A549 (cell line): ENCODE measurements at places on chromosomes 1 and 21.
A peak's percentile ranks its signal among the peaks of the same experiment; 100 is the strongest.

DNA sequence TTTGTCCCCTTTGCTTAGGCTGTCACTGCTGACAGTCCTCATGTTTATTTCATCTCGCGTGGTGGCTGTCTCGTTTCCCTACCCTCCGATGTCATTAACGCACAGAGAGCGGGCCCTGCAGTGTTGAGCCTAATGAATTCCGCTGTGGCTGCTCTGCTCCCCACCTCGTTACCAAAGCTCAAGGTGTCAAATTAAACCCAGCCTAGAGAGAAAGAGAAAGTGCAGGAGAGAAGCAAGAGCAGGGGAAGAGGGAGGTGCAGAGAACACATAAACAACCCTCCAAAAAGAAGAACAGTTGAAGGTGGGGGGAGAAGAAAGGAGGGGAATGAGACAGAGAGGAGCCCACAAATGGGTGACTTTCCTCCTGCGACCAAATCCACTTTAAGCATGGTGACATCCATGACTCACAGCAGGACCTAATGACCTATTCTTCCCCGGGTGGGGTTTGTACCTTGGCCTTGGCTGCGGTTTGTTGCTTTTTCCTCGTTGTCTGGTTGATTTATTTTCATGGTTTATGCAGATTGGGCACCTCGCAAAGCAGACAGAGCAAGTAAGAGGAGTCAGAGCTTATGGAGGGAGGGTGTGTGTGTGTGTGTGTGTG is 92.5 kb downstream of the PBX1 start:
- peak; percentile 65 for DNase-seq

- no peak for DNase-seq
Observed at GRCh38 chr1:44254392-44254910, 41.2 kb downstream of the DMAP1 start.

- DNase-seq = peak; percentile 62
Observed at GRCh38 chr1:151720974-151721787, at the start of gene RIIAD1. Gene RIIAD1 (plus strand): TSS chr1:151721522. CDS start chr1:151721537, 15 bp downstream.

- peak; percentile 3 for DNase-seq
Observed at GRCh38 chr1:144101397-144102045, 129.7 kb upstream of the FAM72C start.

DNA sequence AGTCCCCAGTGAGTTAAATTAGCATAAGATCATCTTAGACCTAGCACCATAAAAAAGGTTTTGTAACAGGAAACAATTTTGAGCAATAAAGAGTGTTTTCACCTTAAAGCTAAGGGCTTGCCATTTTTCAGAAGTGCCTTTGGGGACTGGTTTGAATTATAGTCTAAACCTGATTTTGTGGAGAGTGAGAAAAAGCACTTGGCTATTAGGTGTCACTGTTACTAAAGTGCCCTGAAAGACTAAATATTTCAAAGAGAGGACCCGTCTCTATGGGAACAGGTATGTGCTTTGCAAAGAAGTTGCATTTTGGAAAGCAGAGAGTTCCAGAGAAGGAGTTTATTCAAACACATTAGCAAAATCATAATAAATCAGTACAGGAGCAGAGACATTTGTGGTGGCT is 9.1 kb downstream of the NTNG1 start:
- no peak for DNase-seq

GRCh38 chr1:223811634-223812101 is 34.1 kb downstream of the TP53BP2 start:
- DNase-seq = peak; percentile 51

DNA sequence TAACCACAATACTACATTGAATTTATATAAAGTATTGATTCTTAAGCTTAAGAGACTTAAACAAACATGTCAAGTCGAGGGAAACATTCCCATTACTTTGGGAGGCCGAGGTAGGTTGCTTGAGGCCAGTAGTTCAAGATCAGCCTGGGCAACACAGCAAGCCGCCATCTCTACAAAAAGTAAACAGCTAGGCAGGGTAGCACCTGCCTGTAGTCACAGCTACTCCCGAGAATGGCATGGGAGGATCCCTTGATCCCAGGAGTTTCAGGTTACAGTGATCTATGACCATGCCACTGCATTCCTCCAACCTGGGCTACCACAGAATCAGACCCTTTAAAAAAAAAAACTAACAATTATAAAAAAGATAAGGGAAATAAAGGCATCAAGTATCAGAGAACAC is 50.4 kb downstream of the EIF4G3 start:
- no peak for DNase-seq

- peak; percentile 73 for DNase-seq
Observed at GRCh38 chr1:161420763-161421455, 53.2 kb upstream of the CFAP126 start.

DNA sequence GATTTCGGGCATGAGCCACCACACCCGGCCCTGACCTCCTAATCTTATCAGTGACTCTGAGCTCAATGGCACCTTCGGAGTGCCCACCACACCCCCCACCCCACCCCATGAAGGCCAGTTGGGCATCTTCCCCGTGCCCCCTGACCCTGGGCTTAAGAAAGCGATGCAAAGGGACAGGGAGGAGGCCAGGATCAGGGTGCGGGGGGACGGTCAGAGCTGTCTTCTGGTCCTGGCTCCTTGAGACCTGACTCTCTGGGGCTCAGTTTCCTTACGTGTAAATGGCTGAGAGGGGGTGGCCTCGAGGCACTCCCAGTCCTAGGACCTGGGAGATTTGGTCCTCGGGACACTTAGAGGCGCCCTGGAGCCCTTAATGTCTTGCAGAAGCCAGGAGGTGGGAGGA is 103.9 kb upstream of the VAMP3 start:
- no peak for DNase-seq

GRCh38 chr21:8993943-8994639 is 1527.3 kb upstream of the TPTE start:
- peak; percentile 96 for DNase-seq

DNA sequence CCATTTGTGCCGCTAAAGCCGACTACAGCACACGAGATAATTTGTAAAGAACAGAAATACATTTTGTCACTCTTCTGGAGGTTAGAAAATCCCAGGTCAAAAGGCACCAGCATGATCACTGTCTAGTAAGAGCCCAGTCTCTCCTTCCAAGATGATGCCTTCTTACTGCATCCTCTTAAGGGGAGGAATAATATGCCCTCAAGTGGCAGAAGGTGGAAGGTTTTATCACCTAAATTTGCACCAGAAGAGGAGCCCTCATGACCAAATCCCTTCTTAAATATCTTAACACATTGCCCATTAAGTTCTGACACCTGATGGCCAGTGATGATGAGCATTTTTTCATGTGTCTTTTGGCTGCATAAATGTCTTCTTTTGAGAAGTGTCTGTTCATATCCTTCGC is 326.7 kb upstream of the RGS18 start:
- no peak for DNase-seq

DNA sequence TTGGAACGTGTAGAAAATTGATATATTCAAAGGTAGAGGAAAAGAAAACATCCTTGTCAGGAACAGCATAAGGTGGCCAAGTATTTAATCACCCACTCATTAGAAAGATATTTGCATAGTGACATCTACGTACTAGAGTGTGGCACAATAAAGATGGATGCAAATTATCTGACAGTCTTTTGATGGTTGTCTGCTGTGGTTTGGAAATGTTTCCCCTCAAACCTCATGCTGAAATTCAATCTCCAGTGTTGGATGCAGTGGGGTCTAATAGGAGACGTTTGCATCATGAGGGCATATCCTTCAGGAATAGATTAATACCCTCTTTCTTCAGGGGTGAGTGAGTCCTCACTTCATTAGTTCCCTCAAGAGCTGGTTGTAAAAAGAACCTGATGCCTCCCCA is 34.1 kb upstream of the RUNX1 start:
- DNase-seq = no peak

- peak; percentile 40 for DNase-seq
Observed at GRCh38 chr1:43783671-43784205, 76.4 kb downstream of the ST3GAL3 start.

DNA sequence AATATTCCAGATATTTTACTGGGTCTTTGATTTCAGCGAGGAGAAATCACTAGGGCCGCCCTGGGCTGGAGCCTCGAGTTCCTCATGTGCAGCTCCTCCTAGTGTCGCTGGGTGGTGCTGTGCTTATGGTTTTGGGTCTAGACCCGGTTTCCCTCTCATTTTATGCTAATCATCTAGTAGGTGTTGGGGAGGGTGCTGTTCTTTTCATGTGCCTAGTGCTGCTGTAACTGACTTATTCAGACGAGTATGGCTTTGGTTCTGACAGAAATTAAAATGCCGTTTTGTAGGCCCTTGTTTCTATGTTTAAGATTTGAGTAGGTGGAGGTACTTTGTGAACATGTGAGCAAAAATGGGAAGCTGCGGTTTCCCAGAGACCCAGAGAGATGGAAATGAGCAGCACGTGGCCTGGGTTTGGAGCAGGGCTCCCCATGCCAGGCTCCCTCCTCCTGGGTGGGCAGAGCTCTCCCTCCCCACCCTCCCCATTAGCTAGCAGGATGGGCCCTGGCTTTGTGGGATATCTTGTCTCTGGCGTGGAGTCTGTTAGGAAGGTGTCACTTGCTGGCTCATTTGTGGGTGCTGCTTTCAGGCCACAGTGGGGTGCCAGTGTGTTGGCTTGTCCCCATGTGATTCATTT is 74.0 kb upstream of the GPR88 start:
- peak; percentile 49 for DNase-seq

DNA sequence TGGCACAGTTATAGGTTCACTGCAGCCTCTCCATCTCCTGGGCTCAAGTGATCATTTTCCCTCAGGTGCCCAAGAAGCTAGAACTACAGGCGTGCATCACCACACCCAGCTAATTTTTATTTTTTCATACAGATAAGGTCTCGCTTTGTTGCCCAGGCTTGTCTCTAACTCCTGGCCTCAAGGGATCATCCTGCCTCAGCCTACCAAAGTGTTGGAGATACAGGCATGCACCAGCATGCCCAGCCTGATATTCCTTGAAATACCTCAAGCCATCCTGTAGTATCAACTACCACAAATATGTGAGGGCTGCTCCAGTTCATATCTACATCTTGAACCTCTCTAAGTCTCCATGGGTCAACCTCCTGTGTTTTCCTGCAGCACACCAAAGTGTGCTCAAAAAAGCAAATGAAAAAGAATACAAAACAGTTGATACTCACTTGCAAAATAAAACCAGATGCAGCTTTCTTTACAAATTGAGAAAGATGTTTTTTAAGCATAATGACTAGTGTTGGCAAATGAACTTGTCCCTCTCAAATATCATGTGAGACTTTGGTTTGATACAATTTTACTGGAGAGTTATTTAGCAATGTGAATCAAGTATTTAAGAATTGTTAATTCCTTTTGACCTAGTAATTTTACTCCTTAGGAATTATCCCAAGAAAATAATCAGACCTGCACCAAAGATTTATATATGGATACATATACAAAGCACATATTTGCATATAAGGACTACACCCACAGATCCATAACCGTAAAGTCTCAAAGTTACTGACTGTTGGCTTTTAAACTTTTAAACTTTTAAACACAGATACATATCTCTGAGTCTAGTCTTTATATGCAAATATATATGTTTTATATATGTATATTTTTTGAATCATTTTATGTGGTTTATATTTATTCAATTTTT is 197.7 kb downstream of the NRIP1 start:
- no peak for DNase-seq

DNA sequence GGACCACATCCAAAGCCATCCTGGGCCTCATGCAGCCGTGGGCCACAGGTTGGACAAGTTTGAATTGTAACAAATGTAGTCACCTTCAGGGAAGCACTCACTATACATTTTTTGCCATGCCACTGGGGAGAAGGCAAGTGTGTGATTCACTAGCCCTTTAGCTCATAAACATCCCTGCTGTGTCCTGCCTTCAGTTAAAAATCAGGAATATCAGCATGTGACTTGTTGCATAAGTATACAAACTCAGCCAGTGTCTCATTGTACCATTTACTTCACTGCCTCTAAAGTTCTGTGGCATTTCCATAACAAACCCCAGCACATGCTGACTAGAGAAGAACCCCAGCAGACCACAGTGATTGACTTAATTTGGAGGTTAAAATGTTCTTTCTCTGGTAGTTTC is 142.0 kb upstream of the C1orf105 start:
- peak; percentile 40 for DNase-seq

DNA sequence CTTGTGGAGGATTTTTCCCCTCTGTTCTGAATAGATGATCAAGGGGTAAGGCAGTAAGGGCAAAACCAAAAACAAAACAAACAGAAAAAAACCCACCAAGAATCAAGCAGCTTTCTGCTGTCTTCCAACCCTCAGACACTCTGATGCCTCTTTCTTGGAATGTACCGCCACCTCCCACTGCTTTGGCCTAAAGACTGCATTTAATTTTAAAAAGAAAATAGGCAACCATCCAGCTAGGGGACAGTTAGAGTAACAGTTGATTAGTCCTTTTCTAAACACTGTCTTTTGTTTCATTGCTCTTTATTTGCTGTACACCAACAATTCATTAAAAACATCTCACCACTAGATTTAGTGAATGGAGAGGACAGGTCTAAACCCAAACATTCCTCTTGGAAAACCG is 21.5 kb downstream of the WLS start:
- no peak for DNase-seq

GRCh38 chr1:22375601-22376000 is 76.0 kb upstream of the ZBTB40 start:
- DNase-seq = no peak

- peak; percentile 87 for DNase-seq
Observed at GRCh38 chr1:20696397-20697333, 21.1 kb downstream of the KIF17 start.

DNA sequence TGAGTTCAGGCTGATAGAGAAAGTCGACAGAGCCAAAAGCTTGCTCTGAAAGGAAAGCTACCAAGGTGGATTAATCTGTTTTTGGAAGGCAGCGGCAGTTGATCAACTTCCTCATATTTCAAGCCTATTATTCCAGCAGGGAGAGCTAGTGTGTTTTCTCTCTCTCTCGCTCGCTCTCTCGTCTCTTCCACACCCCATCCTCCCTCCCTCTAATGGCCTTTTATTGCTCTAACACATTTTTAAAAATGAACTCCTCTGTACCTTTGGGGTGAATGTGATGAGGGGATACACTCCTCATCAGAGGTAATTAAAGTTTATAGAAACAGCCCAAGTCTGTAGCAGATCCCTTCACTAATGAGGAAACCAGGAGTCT is 126.4 kb downstream of the CLIC6 start:
- peak; percentile 26 for DNase-seq

DNA sequence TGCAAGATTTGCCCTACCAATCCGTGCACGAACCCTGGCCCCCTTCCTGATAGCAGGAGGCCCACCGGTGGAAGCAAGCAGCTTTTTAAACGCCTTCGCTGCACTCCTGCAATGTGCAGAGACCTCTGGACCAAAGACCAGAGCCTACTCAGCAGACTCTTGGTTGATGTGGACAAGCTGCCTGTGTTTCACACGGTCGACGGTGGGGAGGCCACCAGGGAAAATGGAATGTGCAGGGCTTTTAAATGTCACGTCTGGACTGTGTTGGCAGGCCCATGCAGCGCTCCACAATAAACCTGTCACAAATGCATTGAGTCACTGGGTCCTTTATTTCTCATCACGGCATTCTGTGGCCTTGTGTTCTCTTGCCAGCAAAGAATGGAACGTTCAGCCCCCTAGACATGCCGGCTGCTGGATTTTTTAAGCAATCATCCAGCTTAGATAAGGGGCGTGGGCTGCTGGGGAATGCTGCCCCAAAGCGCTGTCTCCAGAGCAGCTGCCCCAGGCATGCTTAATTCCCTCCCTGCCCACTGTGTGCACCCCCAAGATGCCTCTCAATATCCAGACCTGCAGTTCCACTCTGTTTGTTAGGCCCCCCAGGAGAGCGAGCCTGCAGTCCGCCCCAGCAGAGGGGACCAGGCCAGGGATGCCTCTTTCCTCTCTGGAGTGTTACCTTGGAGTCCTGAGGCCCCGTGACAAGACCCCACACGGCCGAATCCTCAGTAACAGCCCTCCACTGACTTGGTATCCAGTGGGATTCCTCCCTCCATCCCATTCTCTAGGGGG is 71.3 kb downstream of the ATP5PO start:
- no peak for DNase-seq
